ENCODE measurements at places on chromosomes 5 and 9. TPM values are rescaled to one million over a fixed set of nuclear protein-coding genes. Genes with fewer than 3 reads are reported as not detected.

DNA sequence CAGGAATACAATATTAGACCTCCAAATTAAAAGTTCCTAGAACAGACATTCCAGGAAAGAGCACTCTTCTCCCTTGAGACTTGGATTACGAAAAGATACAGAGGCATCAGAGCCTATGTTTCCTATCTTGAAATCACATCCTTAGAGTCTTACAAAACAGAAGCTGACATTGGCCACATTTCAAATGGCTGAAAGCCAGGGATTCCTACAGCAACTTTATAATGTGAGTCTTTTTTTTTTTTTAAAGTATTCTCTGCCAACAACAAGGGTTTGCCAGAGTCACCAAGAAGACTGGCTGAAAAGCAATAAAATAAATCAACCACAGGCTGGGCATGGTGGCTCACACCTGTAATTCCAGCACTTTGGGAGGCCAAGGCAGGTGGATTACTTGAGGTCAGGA is 63.1 kb downstream of the TRPM6 start:
- no peak for DNase-seq

GRCh38 chr9:13948037-13948436 is 365.9 kb downstream of the NFIB start:
- no peak for DNase-seq

Gene UBLCP1
- 33.4 TPM for total RNA-seq

DNA sequence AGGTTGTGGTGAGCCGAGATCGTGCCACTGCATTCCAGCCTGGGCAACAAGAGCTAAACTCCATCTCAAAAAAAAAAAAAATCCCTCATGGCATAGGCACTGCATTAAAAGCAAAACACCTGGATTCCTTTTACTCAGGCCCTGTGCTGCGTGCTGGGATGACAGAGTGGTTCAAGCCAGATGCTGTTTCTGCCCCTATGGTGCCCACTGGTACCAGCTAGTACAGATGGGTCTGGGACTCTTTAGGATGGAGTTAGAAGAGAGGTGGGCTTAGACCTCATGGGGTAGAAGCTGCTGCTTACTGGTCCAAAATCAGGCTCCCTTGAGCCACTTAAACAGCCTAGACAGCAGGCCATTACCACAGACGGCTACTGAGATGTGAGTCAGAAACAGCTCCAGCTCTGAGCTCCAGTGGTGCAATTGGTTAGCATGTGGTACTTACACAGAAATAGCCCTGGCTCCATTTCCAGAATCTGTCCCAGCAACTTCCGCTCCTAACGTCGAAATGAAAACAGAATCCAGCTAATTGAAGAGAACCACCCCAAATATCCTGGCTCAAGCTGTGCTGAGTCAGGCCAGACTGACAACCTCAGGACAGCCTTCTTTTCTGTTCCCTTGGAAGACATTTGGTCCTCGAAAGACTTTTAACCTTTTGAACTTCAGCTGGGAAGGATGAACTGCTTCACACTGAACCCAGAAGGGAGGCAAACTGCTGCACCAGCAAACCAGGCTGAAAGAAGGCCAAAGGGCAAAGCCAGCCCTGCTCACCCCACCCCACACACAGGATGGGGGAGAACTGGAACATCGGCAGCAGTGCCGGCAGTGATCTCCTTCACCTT is 15.5 kb downstream of the C5orf15 start:
- DNase-seq: no peak

Gene GDA
- not detected for total RNA-seq

GRCh38 chr5:116452774-116453368 is 121.8 kb downstream of the SEMA6A start:
- DNase-seq: no peak

GRCh38 chr5:154546719-154547118 is 68.7 kb upstream of the HAND1 start:
- DNase-seq: no peak
